Hematopoietic multipotent progenitor cell treated with erythropoietin and hydrocortisone succinate and interleukin-3 and kit ligand, for 15 days (in vitro differentiated cells): ENCODE measurements at places on chromosomes 6 and 20.

GRCh38 chr6:169472786-169473416, 219.3 kb upstream of the THBS2 start:
- DNase-seq, result no peak

DNA sequence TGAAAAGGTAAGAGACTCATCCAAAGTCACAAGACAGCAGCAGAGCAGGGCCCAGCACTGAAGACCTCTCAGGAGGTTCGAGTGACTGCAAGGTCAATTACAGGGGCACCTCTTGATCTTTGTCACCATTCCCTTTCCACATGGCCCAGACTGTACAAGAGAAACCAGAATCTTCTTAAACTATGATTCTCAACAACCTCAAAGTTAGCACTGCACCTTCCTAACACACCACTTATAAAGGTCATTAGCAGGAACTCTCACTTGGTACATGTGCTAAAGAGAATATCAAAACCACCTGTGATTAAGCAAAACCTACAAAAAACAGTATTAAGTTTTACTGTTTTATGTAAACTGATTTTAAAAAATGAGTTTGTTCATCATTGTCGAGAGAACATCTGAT, 70.2 kb downstream of the DTNBP1 start:
- no peak for DNase-seq

DNA sequence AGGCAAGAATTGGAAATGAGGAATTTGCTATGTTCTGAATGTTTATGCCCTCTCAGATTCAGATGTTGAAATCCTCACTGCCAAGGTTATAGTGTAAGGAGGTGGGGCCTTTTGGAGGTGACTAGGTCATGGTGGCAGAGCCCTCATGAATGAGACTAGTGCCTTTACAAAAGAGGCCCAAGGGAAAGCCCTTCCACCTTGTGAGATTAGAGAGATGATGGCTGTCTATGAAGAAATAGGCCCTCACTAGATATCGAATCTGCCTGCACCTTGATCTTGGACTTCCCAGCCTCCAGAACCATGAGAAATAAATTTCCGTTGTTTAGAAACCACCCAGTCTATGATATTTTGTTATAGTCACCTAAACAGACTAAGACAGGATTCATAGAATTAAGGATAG, 10.4 kb downstream of the ASIP start:
- DNase-seq, result no peak

DNA sequence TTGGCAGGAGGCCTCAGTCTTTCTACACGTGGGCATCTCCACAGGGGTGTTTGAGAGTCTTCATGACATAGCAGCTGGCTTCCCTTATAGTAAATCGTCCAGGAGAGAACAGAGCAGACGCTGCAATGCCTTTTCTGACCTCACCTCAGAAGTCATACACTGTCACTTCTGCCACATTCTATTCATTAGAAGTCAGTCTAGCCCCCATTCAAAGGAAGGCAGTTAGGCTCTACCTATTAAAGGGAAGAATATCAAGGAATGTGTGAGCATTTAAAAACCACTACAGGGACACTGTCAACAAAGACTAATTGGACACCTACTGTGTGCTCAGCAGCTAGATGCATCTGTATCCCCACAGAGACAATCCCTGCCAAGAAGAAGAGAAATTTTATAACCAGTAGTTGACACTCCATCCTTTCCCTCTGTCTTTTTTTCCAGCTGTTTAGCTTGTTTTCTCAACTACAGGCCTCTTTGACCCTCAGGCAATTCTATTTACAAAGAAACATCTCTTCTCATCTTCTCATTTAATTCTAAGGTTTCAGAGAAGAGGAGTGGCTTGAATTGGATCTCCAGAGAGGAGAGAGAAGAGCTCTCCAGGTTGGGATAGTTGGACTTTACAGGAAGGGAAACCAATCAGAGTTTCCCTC, 18.6 kb downstream of the ARMC12 start:
- DNase-seq, result no peak

- no peak for DNase-seq
These were observed 292.1 kb downstream of the SOX4 start for GRCh38 chr6:21885532-21886114.

GRCh38 chr20:51318058-51318949, 224.2 kb downstream of the NFATC2 start:
- DNase-seq, result peak; percentile 43

- no peak for DNase-seq
These were observed 31.9 kb upstream of the PSMF1 start for GRCh38 chr20:1086277-1087213.

- DNase-seq, result no peak
These were observed 5.6 kb downstream of the TAF4 start for GRCh38 chr20:62059920-62060630.

DNA sequence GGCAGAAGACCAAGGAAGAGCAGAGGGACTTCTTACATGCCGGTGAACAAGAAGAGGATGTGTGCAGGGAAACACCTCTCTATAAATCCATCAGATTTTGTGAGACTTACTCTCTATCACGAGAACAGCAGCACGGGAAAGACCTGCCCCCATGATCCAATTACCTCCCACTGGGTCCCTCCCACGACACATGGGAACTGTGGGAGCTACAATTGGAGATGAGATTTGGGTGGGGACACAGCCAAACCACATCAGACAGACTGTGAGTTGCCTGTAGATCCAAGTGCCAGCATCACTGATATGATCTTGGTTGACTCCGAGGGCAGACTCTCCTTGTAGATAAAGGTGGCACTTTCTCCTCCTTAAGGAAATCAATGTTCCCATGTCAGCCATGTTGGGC, 414.8 kb upstream of the JARID2 start:
- DNase-seq, result no peak
